ENCODE measurements at places on chromosomes 7 and 10. TPM values are rescaled to one million over a fixed set of nuclear protein-coding genes. Genes with fewer than 3 reads are reported as not detected.

GRCh38 chr10:1595726-1596125 lies 141.6 kb downstream of the ADARB2 start:
- DNase-seq, result no peak

DNA sequence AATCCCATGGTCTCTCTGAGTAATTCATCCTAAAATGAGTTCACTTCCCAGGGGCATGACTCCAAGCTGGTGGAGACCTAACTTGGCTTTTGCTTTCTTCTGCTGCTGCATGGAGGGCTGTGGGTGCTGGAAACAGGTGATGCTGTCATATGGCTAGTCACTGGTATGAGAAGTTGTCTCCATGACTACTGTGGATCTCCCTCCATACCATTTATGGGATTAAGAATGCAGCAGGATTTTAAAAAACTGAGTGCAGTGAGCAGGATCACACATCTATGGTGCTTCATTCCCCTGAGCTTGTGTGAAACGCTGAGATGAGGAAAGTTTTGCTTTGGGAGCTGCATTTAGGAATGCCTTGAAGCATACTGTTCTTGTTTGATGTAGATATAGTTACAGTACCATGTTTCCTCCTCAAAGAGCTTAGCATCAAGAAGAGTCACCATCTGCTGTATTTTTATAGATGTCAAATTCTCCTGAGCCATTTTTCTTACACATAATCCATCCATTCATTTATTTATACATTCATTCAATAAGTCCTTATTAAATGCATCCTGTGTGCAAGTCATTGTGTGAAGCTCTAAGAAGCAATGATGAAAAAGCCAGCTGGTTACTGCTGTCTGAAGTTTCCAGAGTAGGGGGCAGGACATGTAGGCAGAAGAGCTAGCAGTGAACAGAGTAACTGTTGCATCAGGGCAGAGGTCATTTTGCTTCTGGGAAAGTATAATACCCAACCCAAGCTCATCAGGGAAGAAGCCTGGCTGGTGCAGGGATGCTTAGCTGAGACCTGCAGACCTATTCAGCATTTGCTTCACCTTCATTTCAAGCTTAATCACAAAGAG lies 534.8 kb downstream of the AUTS2 start:
- no peak for DNase-seq

DNA sequence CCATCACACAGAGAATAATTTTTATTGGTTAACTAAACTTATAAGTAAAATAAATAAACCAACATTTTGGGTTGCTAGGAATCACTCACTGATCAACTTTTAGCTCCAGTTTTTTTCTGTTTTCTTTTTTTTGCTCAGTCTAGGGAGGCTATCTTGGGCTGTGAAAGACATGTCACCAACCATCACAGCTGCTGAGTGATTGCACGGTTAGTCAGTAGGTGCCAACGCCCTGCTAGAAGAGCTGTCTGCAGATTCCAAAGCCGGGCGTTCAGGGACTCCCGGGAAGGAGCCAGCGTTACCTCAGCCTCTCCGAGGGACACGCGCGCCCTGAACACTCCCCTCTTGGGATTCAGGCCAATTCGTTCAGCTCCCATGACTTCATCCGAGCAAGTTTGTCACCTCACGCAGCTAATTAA lies 604 bp upstream of the STAM start:
- DNase-seq, result peak; percentile 79

DNA sequence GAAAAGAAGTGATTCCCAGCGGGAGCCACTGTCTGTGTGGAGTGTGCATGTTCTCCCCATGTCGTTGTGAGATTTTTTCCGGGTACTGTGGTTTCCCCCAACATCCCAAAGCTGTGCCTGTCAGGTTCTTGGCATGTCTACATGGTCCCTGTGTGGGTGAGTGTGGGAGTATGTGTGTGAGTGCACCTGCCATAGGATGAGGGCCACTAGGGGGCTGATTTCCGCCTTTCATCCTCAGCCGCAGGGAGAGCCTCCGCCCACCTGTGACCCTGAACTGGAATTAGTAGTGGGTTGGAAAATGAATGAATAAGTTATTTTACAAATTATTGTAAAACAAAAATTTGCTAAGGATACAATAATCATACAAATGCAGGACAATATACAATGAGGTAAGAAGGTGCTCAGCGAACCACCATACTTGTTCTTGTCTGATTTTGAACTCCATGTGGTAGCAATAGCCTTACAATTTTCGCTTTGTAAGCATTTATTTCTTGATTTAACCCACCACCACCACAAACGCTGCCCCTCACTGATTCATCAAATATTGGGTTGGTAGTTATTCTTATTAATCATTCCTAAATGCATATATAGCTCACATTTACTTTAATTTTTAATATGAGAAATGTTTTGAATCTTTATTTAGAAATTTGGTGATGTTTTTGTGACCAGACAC lies 641.2 kb upstream of the VSTM2A start:
- DNase-seq, result no peak

GRCh38 chr7:129958643-129959470 lies 6.1 kb upstream of the UBE2H start:
- DNase-seq, result peak; percentile 98

- DNase-seq, result no peak
These were observed 544.4 kb downstream of the DNAJB6 start for GRCh38 chr7:157881048-157881771.

The SLC16A9 gene
- 21.9 TPM for total RNA-seq

- DNase-seq, result peak; percentile 48
These were observed 62.3 kb upstream of the FAM133B start for GRCh38 chr7:92652536-92652935.

The FOXI2 gene
- not detected for total RNA-seq

The ARHGAP21 gene
- 113 TPM for total RNA-seq

GRCh38 chr10:74179111-74179710 lies 28.2 kb downstream of the ADK start:
- no peak for DNase-seq

DNA sequence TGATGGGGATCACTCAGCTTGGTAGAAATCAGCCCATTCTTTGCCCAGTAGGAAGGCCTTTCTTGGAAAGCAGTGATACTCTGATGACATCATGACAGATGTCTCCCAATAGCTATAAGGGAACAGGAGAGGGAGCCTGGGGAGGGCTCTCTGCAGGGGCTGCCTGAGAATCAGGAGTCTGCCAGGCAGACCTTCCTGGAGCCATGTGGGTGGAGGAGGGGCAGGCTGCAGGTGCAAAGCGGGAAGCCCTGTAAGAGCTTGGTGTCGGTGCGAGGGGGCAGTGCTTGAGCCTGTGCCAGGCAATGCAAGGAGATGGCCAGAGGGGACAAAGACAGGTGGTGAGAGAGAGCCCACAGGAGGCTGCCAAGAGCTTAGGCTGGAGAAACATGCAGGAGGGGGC lies 5.0 kb upstream of the TNS3 start:
- no peak for DNase-seq

GRCh38 chr7:152887778-152888177 lies 128.2 kb downstream of the ACTR3B start:
- no peak for DNase-seq

GRCh38 chr7:103336761-103337160 lies 7.8 kb downstream of the DNAJC2 start:
- DNase-seq, result no peak

- DNase-seq, result peak; percentile 32
These were observed 864 bp downstream of the CDCA7L start for GRCh38 chr7:21944616-21945453.

The TMEM106B gene
- 33.1 TPM for total RNA-seq
